ENCODE measurements at places on chromosomes 11 and 22. TPM values are rescaled to one million over a fixed set of nuclear protein-coding genes. Genes with fewer than 3 reads are reported as not detected.

SAA1 gene
- total RNA-seq = 1.9 TPM

SCN3B gene
- total RNA-seq = 3.2 TPM

MRGPRX4 gene
- not detected for total RNA-seq

MYOD1 gene
- not detected for total RNA-seq

PGA4 gene
- 0.57 TPM for total RNA-seq

TPH1 gene
- total RNA-seq = 0.45 TPM

RRM1 gene
- total RNA-seq = 25.3 TPM

TBX1 gene
- not detected for total RNA-seq

CYTH4 gene
- total RNA-seq = 4.4 TPM

ACR gene
- total RNA-seq = not detected

EWSR1 gene
- 169 TPM for total RNA-seq

ST14 gene
- total RNA-seq = 2.0 TPM

E2F8 gene
- 2.4 TPM for total RNA-seq

SYT7 gene
- 22.7 TPM for total RNA-seq

OR5P2 gene
- not detected for total RNA-seq

CSTPP1 gene
- 14.6 TPM for total RNA-seq

PLCB3 gene
- total RNA-seq = 9.8 TPM

GDPD4 gene
- not detected for total RNA-seq

LZTR1 gene
- 28.2 TPM for total RNA-seq

GAL3ST1 gene
- total RNA-seq = not detected

GTSE1 gene
- not detected for total RNA-seq

FOLR1 gene
- total RNA-seq = not detected

MS4A6E gene
- not detected for total RNA-seq

BATF2 gene
- 0.87 TPM for total RNA-seq

LRP4 gene
- 22.0 TPM for total RNA-seq

MAPK8IP2 gene
- 0.56 TPM for total RNA-seq

ASPHD2 gene
- total RNA-seq = 1.5 TPM

FIBIN gene
- 12.4 TPM for total RNA-seq

SCO2 gene
- total RNA-seq = 1.1 TPM

MGAT3 gene
- 3.4 TPM for total RNA-seq

HSPB2 gene
- total RNA-seq = 23.4 TPM

CABP4 gene
- 2.1 TPM for total RNA-seq

METTL15 gene
- total RNA-seq = 8.8 TPM

APOL4 gene
- total RNA-seq = 26.5 TPM

DDX25 gene
- total RNA-seq = not detected

ANKK1 gene
- total RNA-seq = not detected

SLC15A3 gene
- 41.5 TPM for total RNA-seq

FXYD6 gene
- 42.4 TPM for total RNA-seq

FUT4 gene
- total RNA-seq = 4.7 TPM

SCUBE1 gene
- 0.19 TPM for total RNA-seq

CNTN5 gene
- total RNA-seq = not detected

ENTHD1 gene
- not detected for total RNA-seq

RFPL3 gene
- not detected for total RNA-seq

TMEM134 gene
- 77.2 TPM for total RNA-seq

GLB1L3 gene
- total RNA-seq = not detected

POU2AF2 gene
- total RNA-seq = not detected

KRTAP5-2 gene
- not detected for total RNA-seq

KRTAP5-9 gene
- total RNA-seq = not detected

OR51E1 gene
- total RNA-seq = 1.6 TPM

RTN3 gene
- 82.9 TPM for total RNA-seq
